Endothelial cell (in vitro differentiated cells): ENCODE measurements at places on chromosomes 12 and 14. TPM values are rescaled to one million over a fixed set of nuclear protein-coding genes. Genes with fewer than 3 reads are reported as not detected.

The SERPINA5 gene
- 0.26 TPM for total RNA-seq

GRCh38 chr12:19387161-19387560, 52.1 kb upstream of the AEBP2 start:
- H3K36me3 ChIP-seq: peaks cover 3% of the 10 kb centered on the region
- H3K4me3 ChIP-seq: no peak overlapping the region
- H3K27me3 ChIP-seq: peaks cover 3% of the 10 kb centered on the region
- H3K4me1 ChIP-seq: no peaks in the 10 kb centered on the region

DNA sequence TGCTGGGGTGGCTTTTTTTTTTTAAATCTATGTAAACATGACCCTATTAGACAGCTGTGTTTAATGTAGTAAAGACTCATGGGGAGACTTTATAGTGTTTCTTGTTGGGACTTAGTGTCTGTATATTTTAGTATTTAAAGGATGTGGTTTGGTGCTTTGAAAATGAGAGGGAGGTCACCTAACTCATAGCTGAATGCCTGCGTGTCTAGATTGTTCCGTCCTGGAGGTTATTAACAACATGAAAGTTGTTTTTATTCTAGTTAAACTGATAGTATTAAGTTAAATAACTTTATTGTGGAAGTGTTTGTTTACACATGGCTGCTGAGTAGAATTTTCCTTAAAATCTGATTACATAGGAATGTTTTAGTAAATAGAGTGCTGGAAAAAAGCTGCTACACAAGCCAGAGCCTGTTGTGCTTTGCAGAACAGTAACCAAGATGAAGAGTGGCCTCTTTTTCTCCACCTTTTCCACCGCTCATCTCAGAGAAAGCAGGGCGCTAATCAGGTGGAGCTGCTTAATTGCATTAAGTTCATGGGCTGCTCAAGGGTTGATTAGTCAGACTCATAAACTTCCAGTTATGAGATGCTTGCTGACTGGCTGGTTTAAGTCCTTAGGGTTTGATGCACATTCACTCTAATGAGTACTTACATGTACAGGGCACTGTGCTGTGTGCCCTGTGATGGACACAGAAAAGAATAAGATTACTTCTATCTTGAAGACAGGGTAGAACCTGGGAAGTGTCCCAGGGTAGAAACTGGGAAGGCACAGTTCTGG, 62.7 kb downstream of the FBXO34 start:
- no peak overlapping the region for H3K27ac ChIP-seq
- no peaks in the 10 kb centered on the region for H3K27me3 ChIP-seq
- DNase-seq: no peak
- H3K4me3 ChIP-seq: no peak overlapping the region
- H3K4me1 ChIP-seq: no peaks in the 10 kb centered on the region

GRCh38 chr12:10094646-10095395, 4.0 kb downstream of the CLEC1A start:
- peaks cover 20% of the 10 kb centered on the region for H3K4me1 ChIP-seq
- no peaks in the 10 kb centered on the region for H3K36me3 ChIP-seq
- H3K4me3 ChIP-seq: no peak overlapping the region

- H3K4me3 ChIP-seq: no peak overlapping the region
- peaks cover 6% of the 10 kb centered on the region for H3K27me3 ChIP-seq
- H3K27ac ChIP-seq: no peak overlapping the region
- DNase-seq: no peak
- no peaks in the 10 kb centered on the region for H3K4me1 ChIP-seq
Measured at GRCh38 chr14:104475802-104476201, 103.8 kb upstream of the C14orf180 start.

The HOXC12 gene
- total RNA-seq: 1.3 TPM

DNA sequence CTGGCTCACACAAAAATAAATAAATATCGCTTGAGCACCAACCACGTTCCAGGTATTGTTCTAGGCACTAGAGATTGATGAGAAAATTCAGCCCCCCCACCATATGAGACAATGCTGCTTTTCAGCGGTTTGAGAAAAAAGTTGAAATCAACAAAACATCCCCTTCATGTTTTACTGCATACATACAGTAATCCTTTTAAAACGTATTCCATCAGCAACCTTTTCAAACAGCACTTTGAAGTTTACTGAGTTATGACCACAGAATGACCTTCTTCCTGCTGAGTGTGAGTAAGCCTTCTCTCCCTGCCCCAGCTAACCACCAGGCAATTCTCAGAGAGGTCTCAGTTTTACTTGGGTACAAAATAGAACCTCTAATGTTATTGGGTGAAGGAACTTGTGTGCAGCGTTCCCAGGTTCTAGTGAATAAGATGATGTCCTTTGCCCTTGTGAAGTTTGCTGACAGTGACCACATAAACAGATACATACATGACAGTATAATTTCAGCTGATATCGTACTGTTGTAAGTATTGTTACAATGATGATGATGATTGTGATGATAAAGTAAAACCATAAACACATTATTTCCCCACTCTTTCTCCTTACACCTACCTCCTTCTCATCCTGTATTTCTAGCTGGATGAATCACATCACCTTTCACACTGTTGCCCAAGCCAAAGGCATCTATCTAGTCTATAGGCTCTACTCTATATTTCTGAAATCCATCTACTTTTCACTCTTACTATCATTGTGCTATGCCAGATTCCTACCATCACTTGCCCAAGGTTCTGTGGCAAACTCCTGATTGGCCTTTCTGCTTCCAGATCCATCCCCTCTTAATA, 124.4 kb upstream of the KRR1 start:
- no peak for DNase-seq
- H3K4me1 ChIP-seq: peaks cover 37% of the 10 kb centered on the region
- H3K36me3 ChIP-seq: no peaks in the 10 kb centered on the region
- no peak overlapping the region for H3K4me3 ChIP-seq
- H3K27me3 ChIP-seq: peaks cover 2% of the 10 kb centered on the region

- H3K27me3 ChIP-seq: peaks cover 8% of the 10 kb centered on the region
- no peaks in the 10 kb centered on the region for H3K36me3 ChIP-seq
- H3K4me3 ChIP-seq: no peak overlapping the region
- no peaks in the 10 kb centered on the region for H3K4me1 ChIP-seq
- DNase-seq: no peak
Measured at GRCh38 chr14:93765155-93765554, 23.1 kb downstream of the PRIMA1 start.

The KCNC2 gene
- total RNA-seq: not detected

The PCED1B gene
- total RNA-seq: 9.7 TPM

The ABHD12B gene
- total RNA-seq: 2.7 TPM

DNA sequence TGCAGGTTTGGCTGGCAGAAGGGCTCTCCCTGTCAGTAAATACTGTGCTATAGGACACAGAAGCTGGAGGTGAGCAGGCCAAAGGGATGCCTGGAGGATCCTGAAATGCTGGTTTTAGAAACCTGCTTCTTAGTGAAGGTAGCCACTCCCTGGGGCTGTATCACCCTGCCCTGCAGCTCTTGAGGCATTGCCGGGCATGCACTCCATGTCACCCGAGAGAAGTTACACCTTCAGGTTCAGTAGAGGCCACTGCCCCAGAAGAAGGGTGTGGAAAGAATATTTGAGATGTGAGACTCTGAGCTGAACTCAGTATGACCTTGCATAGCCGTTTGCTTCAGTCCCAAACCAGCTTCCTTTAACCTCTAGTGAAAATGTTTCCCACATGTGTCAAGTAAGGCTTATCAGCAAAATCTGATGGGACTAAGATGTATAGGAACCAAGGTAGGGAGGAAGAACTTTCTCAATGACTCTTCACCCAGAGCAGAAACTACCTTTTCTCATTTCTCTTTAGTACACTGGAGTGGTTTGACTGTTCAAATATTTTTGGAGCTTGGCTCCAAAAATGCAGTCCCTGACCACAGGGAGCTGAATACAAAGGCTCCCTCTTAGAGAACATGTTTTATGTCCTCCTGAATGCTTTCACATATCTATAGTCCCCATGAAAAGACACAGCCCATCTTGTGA, 164.5 kb upstream of the DYRK2 start:
- DNase-seq: no peak
- peaks cover 3% of the 10 kb centered on the region for H3K27me3 ChIP-seq
- H3K36me3 ChIP-seq: peaks cover 2% of the 10 kb centered on the region
- H3K27ac ChIP-seq: no peak overlapping the region
- no peaks in the 10 kb centered on the region for H3K4me1 ChIP-seq

- DNase-seq: no peak
- H3K27ac ChIP-seq: no peak overlapping the region
- peaks cover 4% of the 10 kb centered on the region for H3K27me3 ChIP-seq
- no peaks in the 10 kb centered on the region for H3K4me1 ChIP-seq
Measured at GRCh38 chr14:67846029-67846610, 26.5 kb downstream of the RAD51B start.

GRCh38 chr12:39351153-39351552, 91.8 kb downstream of the KIF21A start:
- H3K27ac ChIP-seq: no peak overlapping the region
- H3K27me3 ChIP-seq: no peaks in the 10 kb centered on the region
- H3K4me1 ChIP-seq: no peaks in the 10 kb centered on the region
- no peaks in the 10 kb centered on the region for H3K36me3 ChIP-seq
- no peak for DNase-seq
- H3K4me3 ChIP-seq: no peak overlapping the region

DNA sequence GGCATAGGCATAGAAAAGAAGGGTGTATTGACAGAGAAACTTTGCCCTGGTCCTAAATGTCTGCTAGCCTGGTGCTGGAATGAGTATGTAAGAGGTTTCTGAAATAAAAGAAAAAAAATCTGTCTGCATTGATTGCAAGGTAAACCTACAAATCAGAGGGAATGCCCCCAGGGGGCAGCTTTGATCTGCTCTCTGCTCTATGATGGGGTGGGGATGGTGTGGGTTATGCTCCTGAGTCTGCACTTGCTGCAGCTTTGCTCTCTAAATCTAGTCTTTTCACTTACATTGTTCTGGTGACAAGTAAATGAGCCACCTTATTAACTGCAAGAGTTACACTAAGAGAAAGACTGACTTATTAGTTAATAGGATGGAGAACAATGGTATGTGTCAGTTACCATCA, 468.4 kb upstream of the STXBP6 start:
- no peaks in the 10 kb centered on the region for H3K4me1 ChIP-seq
- peaks cover 6% of the 10 kb centered on the region for H3K27me3 ChIP-seq
- no peaks in the 10 kb centered on the region for H3K36me3 ChIP-seq
- H3K4me3 ChIP-seq: no peak overlapping the region

DNA sequence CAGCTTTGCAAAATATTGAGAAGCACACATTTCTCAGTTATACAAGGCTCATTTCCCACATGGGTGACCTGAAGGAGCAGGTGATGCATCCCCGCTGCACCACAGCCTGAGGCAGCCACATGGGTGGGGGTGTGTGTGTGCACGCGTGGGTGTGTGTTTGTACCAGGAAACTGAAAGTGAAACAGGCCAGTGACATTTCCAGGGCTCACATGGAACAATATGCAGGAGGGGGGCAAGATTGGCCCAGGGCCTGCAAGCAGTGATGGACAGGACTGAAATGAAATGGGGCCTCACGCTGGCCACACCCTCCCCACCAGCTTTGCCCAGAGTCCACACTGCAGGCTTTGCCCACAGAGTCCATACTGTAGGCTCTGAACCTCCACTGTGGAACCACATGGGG, 154.2 kb upstream of the PARP11 start:
- no peaks in the 10 kb centered on the region for H3K36me3 ChIP-seq
- peaks cover 49% of the 10 kb centered on the region for H3K4me1 ChIP-seq
- no peak overlapping the region for H3K4me3 ChIP-seq
- no peak overlapping the region for H3K27ac ChIP-seq
- DNase-seq: no peak

- H3K36me3 ChIP-seq: no peaks in the 10 kb centered on the region
- peaks cover 3% of the 10 kb centered on the region for H3K27me3 ChIP-seq
- H3K4me1 ChIP-seq: no peaks in the 10 kb centered on the region
- no peak for DNase-seq
- H3K4me3 ChIP-seq: no peak overlapping the region
- no peak overlapping the region for H3K27ac ChIP-seq
Measured at GRCh38 chr14:93888995-93889394, 38.1 kb upstream of the FAM181A start.

DNA sequence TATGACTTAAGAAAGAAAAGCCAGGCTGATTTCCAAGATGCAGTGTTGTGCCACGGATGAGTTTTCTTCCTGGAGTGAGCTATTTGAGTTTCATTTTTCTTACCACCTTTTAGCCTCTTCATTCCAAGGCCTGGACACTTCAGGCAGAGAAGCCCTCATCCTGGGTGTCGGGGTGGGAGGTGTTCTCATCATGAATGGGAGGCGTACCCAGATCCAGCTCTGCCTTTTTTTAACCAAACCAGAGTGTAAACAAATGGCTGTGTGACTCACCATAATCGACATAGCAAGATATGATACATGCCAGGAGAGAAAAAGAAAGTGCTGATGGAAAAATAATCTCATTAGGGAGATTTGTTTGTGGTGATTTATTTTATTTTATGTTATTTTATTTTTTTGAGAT, 79.9 kb downstream of the ARF6 start:
- no peak overlapping the region for H3K4me3 ChIP-seq
- peaks cover 10% of the 10 kb centered on the region for H3K27me3 ChIP-seq
- no peak for DNase-seq
- H3K27ac ChIP-seq: peak overlapping the region; percentile 30
- H3K36me3 ChIP-seq: no peaks in the 10 kb centered on the region
- peaks cover 25% of the 10 kb centered on the region for H3K4me1 ChIP-seq

- peaks cover 3% of the 10 kb centered on the region for H3K36me3 ChIP-seq
- no peak overlapping the region for H3K27ac ChIP-seq
- H3K4me1 ChIP-seq: peaks cover 15% of the 10 kb centered on the region
- H3K27me3 ChIP-seq: no peaks in the 10 kb centered on the region
- no peak overlapping the region for H3K4me3 ChIP-seq
Measured at GRCh38 chr14:56008150-56008549, 110.1 kb upstream of the PELI2 start.
